ENCODE measurements at places on chromosomes 3 and 15. TPM values are rescaled to one million over a fixed set of nuclear protein-coding genes. Genes with fewer than 3 reads are reported as not detected.

MYZAP gene
- 1.3 TPM for total RNA-seq

LRRC31 gene
- not detected for total RNA-seq

NAALADL2 gene
- total RNA-seq = 2.7 TPM

FHIT gene
- total RNA-seq = not detected

GNB4 gene
- 31.3 TPM for total RNA-seq

TMEM44 gene
- total RNA-seq = 16.9 TPM

TMIE gene
- total RNA-seq = 0.22 TPM

KLHL25 gene
- 6.2 TPM for total RNA-seq

GOLGA8H gene
- 0.22 TPM for total RNA-seq

CHDH gene
- 0.29 TPM for total RNA-seq

AQR gene
- 28.4 TPM for total RNA-seq

CILP gene
- not detected for total RNA-seq

CRTAP gene
- total RNA-seq = 180 TPM

RHOV gene
- total RNA-seq = not detected

LSAMP gene
- under 0.01 TPM for total RNA-seq

ZBED2 gene
- not detected for total RNA-seq

FBXW12 gene
- total RNA-seq = not detected

SERPINI2 gene
- total RNA-seq = not detected

RTP3 gene
- total RNA-seq = not detected

DLL4 gene
- total RNA-seq = 9.4 TPM

RAB6B gene
- total RNA-seq = under 0.01 TPM

C3orf20 gene
- under 0.01 TPM for total RNA-seq

LIPH gene
- 0.14 TPM for total RNA-seq

CCR9 gene
- total RNA-seq = not detected

ATP1B3 gene
- total RNA-seq = 82.3 TPM

SLC28A2 gene
- not detected for total RNA-seq

GATM gene
- total RNA-seq = 0.29 TPM

PAQR9 gene
- total RNA-seq = not detected

TUSC7 gene
- total RNA-seq = not detected

SKOR1 gene
- 0.22 TPM for total RNA-seq

RBP2 gene
- not detected for total RNA-seq

MGLL gene
- total RNA-seq = 123 TPM

FILIP1L gene
- total RNA-seq = 35.6 TPM

ARRDC4 gene
- 2.8 TPM for total RNA-seq

LYZL4 gene
- not detected for total RNA-seq

ABHD2 gene
- 36.1 TPM for total RNA-seq

FANCD2OS gene
- not detected for total RNA-seq

RETNLB gene
- not detected for total RNA-seq

KLF15 gene
- 0.29 TPM for total RNA-seq

ITGA11 gene
- total RNA-seq = 57.8 TPM

CFAP20DC gene
- 2.0 TPM for total RNA-seq

EPHA3 gene
- 0.22 TPM for total RNA-seq

SCAP gene
- total RNA-seq = 73.7 TPM

All from placental pericyte (primary cell).